DND-41 (cell line): ENCODE measurements at places on chromosomes 5 and 9.

DNA sequence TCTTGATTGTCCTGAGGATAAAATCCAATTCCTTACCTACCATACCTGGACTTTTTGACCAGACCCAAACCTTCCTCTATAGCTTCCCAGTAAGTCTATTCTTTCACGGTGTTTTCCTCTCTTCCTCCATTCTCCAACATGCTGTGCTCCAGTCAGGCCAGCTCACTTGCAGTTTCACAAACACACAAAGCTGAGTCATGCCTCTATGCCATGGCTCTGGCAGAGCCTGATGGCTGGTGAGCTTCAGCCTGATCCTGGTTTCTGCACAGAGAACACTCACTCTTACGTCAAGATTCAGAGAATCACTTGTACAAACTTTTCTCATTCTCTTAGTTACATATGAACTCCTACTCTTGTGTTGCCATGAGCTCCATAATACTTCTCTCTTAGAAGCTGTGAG, 27.7 kb upstream of the PAX5 start:
- no peak for DNase-seq

DNA sequence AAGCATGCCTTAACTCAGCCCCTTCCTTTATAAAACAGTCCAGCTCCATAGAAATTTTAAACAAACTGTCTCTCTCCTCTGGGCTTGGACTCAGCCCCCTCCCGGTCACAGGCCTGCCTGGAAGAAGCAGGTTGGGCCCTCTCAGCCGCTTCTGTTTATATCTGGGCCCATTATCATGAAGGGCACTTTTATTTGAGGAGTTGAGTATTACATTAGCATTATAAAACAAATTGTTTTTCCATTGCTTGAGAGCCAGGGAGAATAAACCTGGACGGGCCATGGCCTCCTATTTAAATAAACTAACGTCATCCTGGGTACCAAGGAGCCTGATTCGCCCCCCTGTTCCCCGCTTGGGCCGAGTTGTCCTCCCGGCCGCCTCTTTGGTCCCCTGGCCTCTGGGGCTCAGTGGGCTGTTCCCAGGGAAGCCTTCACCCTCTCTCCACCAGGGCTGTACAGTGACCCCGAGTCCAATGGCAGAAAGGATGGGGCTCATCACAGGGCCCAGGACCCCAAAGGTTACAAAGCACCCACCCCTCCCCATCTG, 13.2 kb downstream of the IRX2 start:
- DNase-seq: no peak

GRCh38 chr5:83947763-83948162, 227.1 kb upstream of the HAPLN1 start:
- no peak for DNase-seq

GRCh38 chr5:156121234-156121633, 205.7 kb upstream of the SGCD start:
- no peak for DNase-seq

DNA sequence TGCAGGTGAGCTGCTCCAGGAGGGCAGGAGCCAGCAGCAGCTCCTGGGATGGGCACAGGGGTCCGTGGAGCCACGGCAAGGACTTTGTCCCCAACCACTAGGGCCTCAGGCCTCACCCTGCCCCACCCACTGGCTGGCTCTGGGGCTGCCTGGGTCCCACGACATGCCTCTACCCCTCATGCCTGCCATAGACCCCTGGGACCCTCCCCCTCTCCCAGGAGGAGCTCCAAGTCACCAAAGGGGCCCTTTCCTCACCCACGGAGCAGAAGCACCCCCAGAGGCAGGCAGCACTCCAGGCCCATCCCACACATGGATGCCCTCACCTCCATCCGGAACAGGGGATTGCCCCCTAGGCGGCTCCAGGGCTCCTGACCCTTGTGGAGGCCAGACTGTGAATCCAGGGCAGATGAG, 6.5 kb downstream of the ABCA2 start:
- no peak for DNase-seq

- no peak for DNase-seq
Observed at GRCh38 chr5:151800532-151800931, 28.8 kb downstream of the G3BP1 start.

DNA sequence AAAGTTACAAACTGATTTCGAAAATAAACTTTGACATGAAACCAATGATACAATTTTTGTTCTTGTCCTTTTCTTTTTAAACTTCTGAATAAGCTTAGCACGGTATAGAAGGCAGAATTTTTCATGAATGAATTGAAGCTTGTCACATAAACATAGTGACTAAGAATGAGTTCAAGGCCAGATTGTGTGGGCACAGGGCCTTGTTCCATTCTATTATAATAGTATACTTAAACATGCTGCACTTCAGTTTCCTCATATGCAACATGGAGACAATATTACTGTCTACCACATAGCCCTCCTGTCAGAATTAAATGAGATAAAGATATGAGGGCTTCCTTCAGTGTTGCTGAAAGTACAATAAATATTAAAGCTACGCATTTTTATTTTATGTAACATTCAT, 204.2 kb upstream of the HAPLN1 start:
- DNase-seq: no peak

DNA sequence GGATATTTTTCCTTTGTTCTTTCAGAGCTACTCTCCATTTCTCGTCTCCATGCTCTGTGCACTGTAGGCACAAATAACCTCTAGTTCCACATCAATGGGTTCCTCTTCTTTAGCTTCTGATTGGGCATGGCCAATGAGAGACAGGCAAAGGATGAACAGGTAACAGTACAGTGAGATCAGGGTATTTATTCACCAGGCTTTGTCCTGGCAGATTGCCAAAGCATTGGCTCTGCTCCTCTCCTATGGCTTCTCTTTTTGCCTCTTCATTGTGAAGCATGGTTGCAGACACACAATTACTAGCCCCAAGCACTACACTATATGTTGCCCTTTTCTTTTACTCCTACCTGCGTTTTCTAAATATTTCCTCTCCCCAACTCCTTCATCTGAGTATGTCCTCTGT, 215.1 kb upstream of the ARRDC3 start:
- DNase-seq: no peak

- no peak for DNase-seq
Observed at GRCh38 chr5:122297587-122298298, 14.3 kb upstream of the SNCAIP start.

DNA sequence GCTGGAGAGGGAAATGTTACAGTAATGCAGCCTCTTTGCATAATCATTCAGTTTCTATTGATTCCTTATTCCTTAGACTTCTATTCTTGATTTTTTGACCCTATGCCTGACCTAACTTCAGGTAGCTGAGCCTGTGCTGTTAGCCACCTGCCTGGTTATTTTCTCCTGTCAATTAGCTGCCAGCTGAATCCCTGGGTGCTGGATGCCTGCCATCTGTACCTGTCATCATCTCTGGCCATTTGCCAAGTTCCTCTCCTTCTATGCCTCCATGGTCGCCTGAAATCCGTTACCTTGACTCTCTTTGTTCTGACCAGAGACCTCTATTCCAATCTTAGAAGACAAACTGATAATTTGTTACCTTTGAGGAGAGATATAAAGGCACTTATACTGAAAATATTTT, 178.3 kb downstream of the CAVIN4 start:
- no peak for DNase-seq

DNA sequence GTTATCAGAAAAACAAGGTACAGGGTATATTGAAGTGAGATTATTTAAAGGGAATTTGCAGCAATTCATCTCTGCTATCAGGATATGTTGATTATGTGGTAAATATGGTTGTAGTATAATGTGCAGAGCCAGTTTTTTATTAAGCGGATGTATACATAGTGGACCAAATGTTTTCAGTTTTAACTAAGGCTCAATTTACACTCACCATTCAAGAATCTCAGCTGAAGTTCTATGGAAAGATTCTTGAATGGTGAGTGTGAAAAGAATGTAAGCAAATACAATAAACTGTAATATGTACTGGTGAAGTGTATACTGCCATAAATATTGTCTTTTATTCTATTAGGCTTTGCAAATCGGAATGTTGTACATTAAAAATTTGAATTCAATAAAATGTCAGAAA, 895.9 kb upstream of the CDH10 start:
- DNase-seq: no peak

- no peak for DNase-seq
Observed at GRCh38 chr5:20323323-20323722, 335.3 kb upstream of the CDH18 start.

DNA sequence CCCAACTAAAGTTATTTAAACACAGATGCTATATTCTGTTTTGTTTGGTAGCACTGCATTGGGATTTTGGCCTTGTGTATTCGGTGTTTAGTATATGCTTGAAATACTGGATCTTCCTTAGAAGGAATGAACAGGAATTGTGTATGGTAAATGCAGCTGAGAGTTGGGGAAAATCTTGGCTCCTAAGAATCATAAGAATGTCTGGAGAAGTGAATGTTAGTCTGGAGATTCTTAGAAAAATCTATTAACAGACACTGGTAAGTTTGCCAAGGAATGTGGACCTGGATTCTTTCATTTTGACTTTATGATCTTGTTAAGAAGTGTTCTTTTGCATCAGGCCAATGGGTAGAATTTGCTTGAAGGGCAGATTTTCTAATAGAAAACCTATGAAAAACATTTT, 38.9 kb downstream of the SNX30 start:
- DNase-seq: no peak

DNA sequence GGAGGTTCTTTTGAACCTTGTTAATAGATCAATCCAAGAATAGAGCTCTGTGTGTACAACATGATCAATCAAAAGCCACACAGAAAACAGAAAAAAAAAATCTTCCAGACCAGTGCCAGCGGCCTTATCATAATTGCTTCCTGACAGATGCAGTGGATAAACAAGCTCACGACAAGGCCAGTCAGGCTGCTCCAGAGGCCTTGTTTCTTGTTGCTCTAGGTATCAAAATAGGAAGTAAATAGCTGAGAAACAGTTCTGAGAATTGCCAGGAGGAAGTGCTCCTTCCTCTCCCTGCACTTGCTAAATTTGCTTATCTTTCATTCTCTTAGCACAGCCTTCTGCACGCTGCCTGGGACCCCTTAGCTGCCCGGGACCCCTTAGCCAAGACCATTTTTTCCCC, 199.0 kb upstream of the TARS1 start:
- DNase-seq: no peak

DNA sequence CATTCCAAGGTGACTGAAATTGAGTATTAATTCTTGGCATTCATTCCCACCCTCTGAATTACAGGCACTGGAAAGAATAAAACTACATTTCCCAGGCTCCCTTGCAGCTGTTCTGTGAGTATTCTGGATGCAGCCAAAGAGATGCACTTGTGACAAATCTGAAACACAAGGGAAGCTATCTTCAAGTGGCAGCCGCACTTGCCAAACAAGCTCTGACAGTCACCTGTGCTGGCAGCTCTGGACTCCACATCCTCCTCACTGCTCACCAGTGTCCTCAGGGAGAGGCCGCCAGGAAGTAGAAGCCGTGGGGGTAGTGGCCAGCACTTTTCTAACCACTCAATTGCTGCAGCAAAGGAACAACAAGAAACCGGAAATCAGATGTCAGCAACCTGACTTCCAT, 275.0 kb downstream of the NR2F1-AS1 start:
- no peak for DNase-seq

- no peak for DNase-seq
Observed at GRCh38 chr5:14167211-14167845, 24.2 kb downstream of the TRIO start.

DNA sequence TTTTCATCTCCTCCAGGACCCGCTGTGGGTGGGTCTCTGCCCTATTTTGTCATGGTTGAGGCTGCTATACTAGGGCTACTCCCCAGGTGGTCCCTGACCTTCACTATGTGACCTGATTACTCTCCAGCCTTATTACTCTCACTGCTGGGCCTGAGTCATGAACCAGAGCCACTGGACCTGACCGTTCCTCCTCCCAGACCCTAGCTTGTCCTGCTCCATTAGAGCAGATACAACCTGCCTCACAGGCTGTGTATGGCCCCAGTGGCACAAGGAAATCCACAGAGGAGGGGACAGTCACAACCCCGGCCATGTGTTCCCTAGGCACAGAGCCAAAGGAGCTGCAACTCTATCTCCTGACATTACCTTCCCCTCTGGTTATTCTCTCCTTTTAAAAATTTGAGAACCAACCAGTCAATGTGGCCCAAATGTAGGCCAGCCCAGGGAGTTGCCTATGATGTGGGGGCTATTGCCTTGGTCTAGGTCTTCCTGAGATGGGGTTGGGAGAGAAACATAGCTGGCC, 96.0 kb upstream of the FSTL4 start:
- DNase-seq: no peak

DNA sequence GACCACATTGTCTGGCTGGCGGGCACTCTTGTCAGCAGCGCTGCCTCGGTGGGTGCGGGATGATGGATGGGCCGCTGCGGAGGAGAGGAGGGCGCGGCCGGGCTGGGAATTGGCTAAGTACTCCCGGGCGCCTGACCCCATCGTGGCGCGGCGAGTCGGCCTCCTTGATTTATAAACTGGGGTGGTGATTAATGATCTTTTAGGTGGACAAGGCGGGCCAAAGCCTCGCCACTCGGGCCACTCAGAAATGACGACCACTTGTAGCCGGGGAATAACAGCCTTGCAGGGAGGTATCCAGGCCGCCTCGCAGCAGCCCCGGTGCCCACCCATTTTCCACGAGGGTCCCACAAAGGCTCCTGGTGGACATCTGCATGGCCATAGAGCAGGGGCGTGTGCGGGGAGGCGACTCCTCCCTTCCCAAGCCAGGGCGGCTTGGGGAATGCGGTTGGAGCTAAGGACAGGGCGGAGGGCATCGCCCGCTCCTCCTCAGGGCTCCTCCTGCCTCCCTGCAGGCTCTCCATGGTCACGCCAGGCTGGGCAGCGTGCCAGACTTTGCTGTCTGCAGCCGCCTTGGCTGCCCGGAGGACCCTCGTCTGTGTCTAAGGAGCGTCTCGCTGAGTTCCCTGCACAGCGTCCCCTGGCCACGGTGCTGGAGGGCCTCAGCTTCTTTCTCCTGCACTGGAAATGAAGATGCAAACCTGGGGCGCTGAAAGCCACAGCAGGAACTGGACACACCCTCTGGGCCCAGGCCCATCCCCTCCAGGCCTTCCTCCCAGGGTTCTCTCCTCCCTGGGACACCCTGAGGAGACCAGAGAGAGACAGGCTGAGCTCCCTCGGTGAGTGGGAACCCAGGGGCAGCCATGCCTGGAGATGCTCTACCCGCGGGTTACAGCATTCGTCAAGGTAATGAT, 287.4 kb upstream of the IRX4 start:
- no peak for DNase-seq

- no peak for DNase-seq
Observed at GRCh38 chr9:133794016-133794760, 56.0 kb upstream of the SARDH start.

GRCh38 chr9:132673355-132673754, 3.1 kb downstream of the GTF3C4 start:
- DNase-seq: peak; percentile 14

DNA sequence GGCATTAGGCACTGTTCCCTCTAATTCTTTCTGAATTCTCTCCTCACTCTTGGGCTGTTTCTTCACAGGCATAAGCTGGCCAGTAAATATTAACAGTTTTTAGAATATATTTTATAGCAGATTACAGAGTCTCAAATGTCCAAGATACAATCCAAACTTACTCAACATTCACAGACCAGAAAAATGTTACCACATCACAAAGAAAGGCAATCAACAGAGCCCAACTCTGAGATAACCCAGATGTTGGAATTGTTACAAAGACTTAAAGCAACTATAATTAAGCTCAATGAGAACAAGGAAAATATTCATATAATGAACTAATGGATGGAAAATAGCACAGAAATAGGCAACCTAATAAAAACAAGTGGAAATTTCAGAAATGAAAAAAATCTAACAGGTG, 401.1 kb upstream of the RGMB start:
- DNase-seq: no peak

GRCh38 chr9:99392986-99393385, 170.9 kb downstream of the SEC61B start:
- no peak for DNase-seq

- DNase-seq: no peak
Observed at GRCh38 chr9:19239955-19240354, 9.5 kb downstream of the DENND4C start.
